AG04450 (cell line): ENCODE measurements at places on chromosomes 16 and 17. TPM values are rescaled to one million over a fixed set of nuclear protein-coding genes. Genes with fewer than 3 reads are reported as not detected.

DNA sequence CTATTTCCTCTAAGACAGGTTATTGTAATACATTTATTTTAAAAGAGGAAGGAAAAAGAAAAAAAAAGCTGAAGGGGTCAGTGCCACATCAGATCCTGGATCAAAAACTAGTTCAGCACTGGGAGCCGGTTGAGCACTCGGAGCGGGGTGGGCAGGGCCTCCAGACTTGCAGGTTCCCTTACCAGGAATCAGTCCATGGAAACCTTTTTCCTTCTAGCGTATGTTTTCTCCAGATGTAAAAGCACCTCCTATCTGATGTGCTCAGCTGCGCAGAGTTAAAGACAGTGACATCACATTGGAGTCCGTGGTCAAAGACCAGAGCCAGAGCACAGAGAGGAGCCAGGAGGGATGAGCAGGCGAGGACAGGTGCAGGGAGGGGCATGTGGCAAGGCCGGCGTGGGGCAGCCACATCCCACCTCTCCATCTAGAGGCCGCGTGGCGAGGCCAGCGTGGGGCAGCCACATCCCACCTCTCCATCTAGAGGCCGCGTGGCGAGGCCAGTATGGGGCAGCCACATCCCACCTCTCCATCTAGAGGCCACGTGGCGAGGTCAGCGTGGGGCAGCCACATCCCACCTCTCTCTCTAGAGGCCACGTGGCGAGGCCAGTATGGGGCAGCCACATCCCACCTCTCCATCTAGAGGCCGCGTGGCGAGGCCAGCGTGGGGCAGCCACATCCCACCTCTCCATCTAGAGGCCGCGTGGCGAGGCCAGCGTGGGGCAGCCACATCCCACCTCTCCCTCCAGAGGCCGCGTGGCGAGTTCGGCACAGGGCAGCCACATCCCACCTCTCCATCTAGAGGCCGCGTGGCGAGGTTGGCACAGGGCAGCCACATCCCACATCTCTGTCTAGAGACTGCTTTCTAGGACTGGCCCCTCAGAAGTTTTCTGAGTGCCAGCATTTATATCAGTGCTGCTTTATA, 166.8 kb upstream of the CHMP6 start:
- no peak for DNase-seq

- DNase-seq = peak; percentile 54
Measured at GRCh38 chr16:53429221-53429943, 4.9 kb upstream of the RBL2 start.

DNA sequence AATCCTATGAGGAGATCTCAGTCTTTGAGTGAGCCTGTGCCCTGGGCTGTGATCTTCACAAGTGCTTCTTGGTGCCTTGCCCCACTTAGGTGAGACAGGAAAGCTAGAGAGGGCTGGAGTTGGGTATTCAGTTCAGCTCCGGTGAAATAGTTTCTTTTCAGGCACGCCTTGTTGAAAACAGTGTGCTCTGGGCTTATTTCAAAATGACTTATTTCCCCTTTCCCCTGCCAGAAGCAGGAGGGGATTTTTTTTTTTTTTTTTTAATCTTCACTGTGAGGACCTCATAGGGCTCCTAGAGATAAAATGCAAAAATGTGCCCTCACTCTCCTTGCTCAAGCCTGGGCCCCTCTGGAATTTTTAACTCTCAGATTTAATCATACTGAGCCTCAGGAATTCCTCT, 27.2 kb downstream of the MOSMO start:
- DNase-seq = no peak

KRTAP3-2 gene
- polyA plus RNA-seq = not detected in 2 replicates

DNA sequence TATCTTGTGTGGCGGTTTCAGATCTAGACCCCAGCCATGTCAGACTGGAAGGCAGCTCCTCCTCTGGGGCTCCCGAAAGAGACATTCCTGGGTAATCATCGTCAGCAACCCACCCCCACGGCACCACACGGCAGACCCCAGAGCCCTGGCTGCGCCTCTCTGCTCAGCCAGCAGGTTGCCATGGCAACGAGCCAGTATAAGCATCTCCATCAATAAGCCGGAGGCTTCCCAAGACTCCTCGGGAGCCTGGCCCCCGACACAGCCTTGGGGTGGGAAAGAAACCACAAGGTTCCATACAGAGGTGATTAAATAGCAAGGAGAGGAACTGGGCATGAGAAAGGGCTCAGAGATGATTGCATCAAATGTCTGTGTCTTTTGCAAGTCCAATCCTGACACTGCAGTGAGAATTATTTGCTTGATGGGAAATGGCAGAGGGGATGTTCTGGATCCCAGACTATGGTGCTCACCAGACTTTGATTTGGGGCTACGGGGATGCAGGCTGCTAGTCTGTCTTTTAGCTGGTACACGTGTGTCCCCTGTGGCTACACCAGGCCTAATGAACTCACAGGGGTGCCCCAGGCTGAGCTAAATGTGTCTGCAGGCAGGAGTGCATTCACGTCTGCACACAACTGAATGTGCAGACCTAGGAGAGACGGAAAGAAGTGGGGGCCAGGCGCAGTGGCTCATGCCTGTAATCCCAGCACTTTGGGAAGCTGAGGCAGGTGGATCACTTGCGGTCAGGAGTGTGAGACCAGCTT, 320.5 kb upstream of the TNRC6C start:
- DNase-seq = no peak

DNA sequence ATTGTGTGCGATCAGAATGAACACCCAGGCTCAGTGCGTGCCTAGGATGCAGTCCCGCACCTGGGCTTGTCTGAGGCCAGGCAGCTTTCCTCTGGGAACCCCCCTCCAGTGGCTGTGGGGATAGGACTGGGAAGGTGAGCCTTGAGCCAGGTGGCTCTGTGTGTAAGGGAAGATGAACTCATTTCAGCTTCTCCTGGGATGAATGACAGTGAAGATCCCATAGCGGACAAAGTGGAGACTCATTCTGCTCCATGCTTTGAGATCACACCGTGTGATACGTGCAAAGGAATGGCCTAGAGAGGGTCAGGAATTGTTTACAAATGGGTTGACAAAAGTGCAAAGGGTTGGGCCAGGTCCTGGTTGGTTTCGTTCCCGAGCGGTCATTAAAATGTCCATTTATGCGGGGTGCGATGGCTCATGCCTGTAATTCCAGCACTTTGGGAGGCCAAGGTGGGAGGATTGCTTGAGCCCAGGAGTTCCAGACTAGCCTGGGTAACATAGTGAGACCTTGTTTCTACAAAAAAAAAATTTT, 15.8 kb downstream of the GPRC5C start:
- no peak for DNase-seq

LHX1 gene
- 0.02 TPM in 1 of 2 replicates, not detected in the other for polyA plus RNA-seq

GRCh38 chr17:37493249-37494027, 3.7 kb downstream of the DUSP14 start:
- DNase-seq = peak; percentile 81

DNA sequence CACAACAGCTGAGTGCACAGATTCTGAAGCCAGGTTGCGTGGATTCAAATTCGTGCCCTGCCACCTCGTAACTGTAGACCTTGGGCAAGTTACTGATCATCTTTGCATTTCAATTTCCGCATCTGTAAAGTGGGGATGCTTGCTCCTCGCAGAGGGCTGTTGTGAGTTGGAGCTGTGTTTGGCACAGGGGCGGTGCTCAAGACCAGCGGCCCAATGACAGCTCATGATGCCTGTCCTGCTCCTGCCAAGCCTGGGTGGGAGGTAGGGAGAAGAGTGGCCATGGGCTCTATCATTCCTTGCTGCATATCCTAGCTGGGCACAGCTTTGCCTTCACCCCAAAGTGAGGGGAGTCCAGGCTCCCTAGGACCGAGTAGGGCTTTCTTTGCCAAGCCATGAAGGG, 12.6 kb downstream of the NXPH3 start:
- DNase-seq = no peak

ARHGAP23 gene
- 14.1 and 19.3 TPM in 2 replicates for polyA plus RNA-seq

PDILT gene
- polyA plus RNA-seq = not detected in 2 replicates

DNA sequence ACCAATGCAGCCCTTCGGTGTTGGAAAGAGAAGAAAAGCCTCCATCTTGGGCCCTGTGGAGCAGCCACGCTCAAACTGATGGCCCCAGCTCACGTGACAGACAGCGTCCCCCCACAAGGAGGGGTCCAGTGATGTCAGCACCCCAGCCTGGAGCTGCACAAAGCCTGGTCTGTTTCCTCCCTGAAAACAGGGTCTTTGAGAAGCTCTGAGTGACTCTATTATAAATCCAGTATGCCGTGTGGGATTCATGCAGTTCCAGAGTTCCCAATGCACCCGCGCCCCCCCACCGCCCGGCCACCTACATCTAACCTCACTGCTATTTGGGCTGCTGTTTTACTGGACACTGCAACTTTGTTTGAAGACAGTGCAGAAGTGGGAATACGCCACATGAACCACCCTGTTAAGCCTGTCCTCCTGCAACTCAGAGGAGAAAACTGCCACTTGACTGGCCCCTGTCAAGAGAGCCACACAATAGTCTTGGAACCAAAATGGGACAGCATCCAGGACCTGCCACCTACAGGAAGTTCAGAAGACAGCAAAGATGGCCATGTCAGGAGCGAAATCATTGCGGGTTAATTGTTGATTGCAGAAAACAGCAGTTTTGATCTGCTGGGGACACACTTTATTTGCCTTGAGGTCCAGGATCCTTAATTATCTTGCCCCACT, 33.1 kb downstream of the PMP22 start:
- DNase-seq = no peak

CAPNS2 gene
- polyA plus RNA-seq = 0.14 TPM in 1 of 2 replicates, not detected in the other

GRCh38 chr17:62140836-62141235, 75.8 kb upstream of the MED13 start:
- DNase-seq = no peak

DNA sequence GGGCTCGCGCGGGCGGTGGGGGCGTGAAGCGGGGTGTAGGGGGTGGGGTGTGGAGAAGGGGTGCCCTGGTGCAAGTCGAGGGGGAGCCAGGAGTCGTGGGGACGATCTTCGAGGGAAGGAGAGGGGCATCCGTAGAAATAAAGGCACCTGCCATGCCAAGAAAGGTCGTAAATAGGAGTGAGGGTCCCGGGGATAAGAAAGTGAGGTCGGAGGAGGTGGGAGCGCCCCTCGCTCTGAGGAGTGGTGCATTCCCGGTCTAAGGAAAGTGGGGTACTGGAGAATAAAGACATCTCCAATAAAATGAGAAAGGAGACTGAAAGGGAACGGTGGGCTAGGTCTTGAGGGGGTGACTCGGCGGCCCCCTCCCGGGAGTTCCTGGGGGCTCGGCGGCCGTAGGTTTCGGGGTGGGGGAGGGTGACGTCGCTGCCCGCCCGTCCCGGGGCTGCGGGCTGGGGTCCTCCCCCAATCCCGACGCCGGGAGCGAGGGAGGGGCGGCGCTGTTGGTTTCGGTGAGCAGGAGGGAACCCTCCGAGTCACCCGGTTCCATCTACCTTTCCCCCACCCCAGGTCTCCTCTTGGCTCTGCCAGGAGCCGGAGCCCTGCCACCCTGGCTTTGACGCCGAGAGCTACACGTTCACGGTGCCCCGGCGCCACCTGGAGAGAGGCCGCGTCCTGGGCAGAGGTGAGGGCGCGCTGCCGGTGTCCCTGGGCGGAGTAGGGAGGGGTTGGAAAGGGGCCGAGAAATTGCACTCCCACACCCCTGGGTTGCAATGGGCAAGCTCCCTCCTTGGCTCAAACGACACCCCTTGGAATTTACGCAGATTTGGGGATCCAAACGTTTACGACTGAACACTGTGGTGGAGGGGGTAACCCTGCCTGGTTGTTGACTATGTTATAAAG, 888 bp downstream of the CDH1 start:
- DNase-seq = no peak

- no peak for DNase-seq
Measured at GRCh38 chr17:49656247-49656646, 21.6 kb downstream of the SPOP start.

GRCh38 chr16:4648917-4649316, 24.3 kb downstream of the MGRN1 start:
- DNase-seq = no peak

DNA sequence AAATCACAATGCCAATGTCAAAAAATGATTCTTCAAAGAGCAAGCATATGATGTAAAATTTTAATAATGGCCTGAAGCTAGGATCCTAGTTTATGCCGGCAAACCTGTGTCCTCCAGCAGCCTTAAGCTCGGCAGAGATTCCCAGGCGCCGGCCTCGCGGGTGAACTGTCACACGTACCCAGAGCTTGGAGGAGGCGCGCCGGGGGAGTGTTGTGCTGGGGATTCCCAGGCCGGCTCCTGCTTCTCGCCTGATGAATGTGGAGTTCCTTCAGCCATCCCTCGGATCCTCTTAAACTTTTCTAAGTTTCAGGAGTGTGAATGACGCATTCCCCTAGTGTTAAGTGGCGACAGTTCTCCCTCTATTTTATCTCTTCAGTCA, 19.1 kb upstream of the NTN1 start:
- DNase-seq = no peak

CNTNAP4 gene
- polyA plus RNA-seq = not detected in 2 replicates

DNA sequence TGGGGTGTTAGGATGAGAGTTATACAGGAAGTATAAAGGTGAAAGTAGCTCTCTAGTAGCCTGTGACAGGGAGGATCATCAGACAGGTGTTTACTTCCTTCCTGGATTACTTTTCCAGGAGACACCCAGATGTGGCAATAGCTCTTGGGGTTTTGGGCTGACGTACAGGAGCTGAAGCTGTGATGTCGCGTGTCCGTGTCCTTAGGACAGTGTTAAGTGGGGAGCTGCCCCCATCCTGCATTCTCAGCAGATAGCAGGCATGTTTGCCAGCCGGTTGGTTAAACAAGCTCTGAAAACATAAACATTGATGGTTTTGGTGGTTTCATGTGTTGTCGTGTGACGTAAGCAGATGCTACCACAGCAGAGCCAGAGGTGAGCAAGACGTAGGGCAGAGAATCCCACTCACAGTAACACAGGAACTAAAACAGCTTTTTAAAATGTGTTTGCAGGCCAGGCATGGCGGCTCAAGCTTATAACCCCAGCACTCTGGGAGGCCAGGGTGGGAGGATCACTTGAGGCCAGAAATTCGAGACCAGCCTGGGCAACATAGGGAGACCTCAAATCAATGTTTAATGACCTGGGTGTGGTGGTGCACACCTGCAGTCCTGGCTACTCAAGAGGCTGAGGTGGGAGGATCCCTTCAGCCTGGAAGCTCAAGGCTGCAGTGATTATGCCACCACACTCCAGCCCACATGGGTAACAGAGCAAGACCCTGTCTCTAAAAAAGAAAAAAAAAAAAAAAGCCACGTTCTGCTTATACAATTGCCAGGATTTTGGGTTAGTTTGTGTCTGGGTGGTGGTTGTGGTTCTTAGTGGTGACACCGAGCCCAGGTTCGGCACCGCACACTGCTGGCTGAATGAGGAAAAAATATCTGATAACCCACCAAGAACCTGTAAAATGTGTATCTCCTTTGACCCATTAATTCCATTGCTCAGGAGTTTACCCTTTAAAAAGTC, 18.2 kb upstream of the IL17C start:
- peak; percentile 89 for DNase-seq

- no peak for DNase-seq
Measured at GRCh38 chr16:30920891-30921290, 2.5 kb upstream of the FBXL19 start.

- DNase-seq = no peak
Measured at GRCh38 chr17:20105539-20106280, 96.6 kb downstream of the SPECC1 start.

DNA sequence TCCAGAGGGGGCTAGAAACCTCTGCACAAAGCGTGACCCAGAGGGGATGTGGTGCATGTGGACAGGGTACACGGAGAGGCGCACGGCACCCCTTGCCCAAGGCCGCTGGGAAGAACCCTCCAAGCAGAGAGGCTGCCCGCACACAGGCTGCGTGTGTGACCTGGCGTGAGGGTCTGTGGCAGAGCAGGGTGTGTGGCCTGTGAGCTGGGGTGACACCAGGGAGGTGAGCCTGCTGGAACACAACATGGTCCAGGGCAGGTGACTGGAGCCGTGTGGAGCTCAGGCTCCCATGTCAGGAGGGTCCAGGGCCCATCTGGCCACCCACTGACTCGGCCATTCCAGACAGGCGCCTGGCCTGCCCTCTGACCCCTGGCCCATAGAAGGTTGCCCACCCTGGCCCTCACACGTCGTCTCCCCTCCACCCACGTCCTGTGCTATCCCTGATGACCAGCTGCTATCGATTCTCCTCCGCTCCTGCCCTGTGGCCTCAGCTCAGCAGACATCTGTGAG, 14.8 kb upstream of the TMEM204 start:
- no peak for DNase-seq
